T-helper 2 cell (primary cell): ENCODE measurements at places on chromosomes 4 and X.

DNA sequence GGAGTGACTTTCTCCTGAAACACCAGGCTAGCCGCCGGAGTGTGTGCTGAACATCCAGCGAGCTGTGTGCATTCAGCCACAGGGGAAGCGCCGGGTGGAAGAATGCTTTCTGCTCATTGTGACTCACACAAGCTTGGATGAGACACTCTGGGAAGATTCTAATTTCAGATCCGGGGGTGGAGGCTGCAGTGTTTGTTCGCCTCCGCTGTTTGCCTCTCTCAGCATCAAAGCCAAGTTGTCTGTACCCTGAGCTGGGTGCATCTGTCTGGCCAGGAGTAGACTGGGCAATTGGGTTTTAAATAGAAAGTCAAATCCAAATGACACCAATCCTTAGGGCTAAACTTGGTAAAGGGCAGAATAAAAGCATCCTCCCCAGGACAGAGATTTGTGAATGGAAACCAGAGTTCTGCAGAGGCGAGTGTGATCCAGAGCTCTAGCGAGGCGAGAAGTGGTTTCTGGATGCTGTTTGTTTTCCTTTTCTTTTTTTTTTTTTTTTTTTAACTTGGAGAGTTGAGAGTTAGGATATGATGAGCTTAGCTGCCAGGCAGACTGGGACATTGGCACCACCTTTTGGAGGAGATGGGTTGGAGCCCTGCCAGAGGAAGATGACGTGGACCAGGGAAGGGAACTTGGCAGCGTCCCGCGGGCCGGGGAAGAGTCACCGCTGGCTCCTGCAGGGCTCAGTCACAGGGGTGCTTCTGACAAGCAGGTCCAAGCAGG lies 196.0 kb upstream of the PSAPL1 start:
- no peak for DNase-seq

GRCh38 chrX:151386838-151387459 lies 10.1 kb upstream of the VMA21 start:
- DNase-seq: no peak

DNA sequence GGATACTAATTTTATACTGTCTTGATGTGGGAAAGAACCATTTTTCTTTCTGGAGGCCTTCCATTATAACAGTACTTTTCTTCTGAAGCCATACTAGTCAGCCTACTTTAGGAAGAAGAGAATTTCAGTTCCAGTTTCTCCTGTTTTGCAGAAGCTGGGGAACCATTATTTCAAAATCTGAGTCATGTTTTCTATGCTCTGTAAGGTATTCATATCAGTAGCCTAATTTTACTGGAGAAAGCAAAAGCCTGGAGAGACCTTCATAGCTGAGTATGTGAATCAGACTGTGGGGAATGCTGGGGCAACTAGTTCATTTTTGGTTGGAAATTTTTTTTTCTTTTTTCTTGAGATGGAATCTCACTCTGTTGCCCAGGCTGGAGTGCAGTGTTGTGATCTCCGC lies 22.4 kb downstream of the AFF1 start:
- DNase-seq: no peak

DNA sequence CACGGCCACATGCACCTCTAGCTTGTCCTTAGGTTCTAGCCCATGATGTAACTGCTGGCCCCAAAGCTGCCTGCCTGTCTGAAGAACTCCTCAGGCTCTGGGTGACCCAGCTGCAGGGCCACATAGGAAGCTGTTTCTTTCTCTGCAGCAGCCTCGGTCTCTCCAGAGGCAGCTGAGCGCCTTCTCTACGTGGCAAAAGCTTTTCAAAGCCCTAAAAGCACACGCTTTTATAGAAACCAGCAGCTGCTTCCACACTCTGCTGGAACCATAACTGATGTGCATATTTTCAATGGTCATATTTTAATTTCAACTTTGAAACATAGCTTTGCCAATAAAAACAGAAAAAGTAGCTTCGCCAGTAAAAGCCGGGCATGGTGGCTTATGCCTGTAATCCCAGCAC lies 37.4 kb downstream of the FAM53A start:
- no peak for DNase-seq

GRCh38 chrX:41960142-41960541 lies 36.8 kb upstream of the CASK start:
- DNase-seq: no peak

GRCh38 chr4:1002631-1003251 lies 8.7 kb upstream of the FGFRL1 start:
- DNase-seq: no peak

GRCh38 chrX:16076834-16077233 lies 46.5 kb upstream of the GRPR start:
- DNase-seq: no peak
